Natural killer cell (primary cell): ENCODE measurements at places on chromosomes 6 and 20. TPM values are rescaled to one million over a fixed set of nuclear protein-coding genes. Genes with fewer than 3 reads are reported as not detected.

The ENPP3 gene
- total RNA-seq = 32.4 TPM

The ZC2HC1B gene
- not detected for total RNA-seq

The AIF1 gene
- 17.9 TPM for total RNA-seq

The BPI gene
- not detected for total RNA-seq

The CST4 gene
- not detected for total RNA-seq

The OR2H2 gene
- not detected for total RNA-seq

The BPIFB2 gene
- total RNA-seq = not detected

The CCN5 gene
- not detected for total RNA-seq

The KIAA0408 gene
- 0.58 TPM for total RNA-seq

The ME1 gene
- 0.14 TPM for total RNA-seq

The BPIFB4 gene
- not detected for total RNA-seq

The POM121L2 gene
- total RNA-seq = not detected

The SAMD5 gene
- not detected for total RNA-seq

The SLC17A3 gene
- total RNA-seq = 1.6 TPM

The KCNQ2 gene
- not detected for total RNA-seq

The CST5 gene
- not detected for total RNA-seq

The KCNK16 gene
- total RNA-seq = not detected

The MOG gene
- not detected for total RNA-seq

The NMBR gene
- total RNA-seq = not detected

The TFAP2D gene
- not detected for total RNA-seq

The MUC21 gene
- not detected for total RNA-seq

The TEAD3 gene
- 0.39 TPM for total RNA-seq

The PTCRA gene
- total RNA-seq = 4.7 TPM

The OXT gene
- total RNA-seq = not detected

The CRISP1 gene
- not detected for total RNA-seq

The GABRR1 gene
- not detected for total RNA-seq

The CPNE5 gene
- 2.0 TPM for total RNA-seq
